Activated CD4-positive, alpha-beta T cell treated with anti-CD3 and anti-CD28 coated beads for 36 hours (primary cell): ENCODE measurements at places on chromosomes 6 and 20. TPM values are rescaled to one million over a fixed set of nuclear protein-coding genes. Genes with fewer than 3 reads are reported as not detected.

Gene OSER1
- total RNA-seq = 22.5 TPM

Gene KCNB1
- not detected for total RNA-seq

- no peak overlapping the region for H3K4me3 ChIP-seq
- no peaks in the 10 kb centered on the region for H3K27me3 ChIP-seq
- DNase-seq = peak; percentile 36
These were observed 508.0 kb downstream of the TBC1D32 start for GRCh38 chr6:120826253-120826652.

DNA sequence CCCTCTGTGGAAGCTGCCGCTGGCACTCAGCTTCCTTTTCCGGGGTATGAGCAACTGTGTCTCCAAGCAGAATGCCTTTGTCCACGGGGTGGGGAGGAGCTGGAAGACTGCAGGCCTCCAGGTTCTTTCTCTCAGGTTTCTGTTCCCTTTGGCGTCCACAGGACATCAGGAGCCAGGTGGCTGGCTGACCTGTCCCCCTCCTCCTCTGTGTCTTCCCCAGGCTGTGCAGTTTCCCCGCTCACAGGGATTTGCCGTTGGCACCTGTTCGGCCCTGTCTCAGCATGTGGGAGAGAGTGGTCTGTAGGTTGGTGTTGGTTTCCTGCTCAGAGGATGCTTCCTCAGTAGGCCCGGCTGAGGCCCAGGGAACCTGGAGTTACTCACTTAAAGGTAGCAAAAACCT is 43.5 kb downstream of the CDS2 start:
- peaks cover 60% of the 10 kb centered on the region for H3K4me1 ChIP-seq
- H3K27me3 ChIP-seq = no peaks in the 10 kb centered on the region
- no peak overlapping the region for H3K27ac ChIP-seq
- H3K36me3 ChIP-seq = peaks cover 4% of the 10 kb centered on the region

GRCh38 chr6:11684901-11685480 is 93.6 kb downstream of the ADTRP start:
- H3K36me3 ChIP-seq = no peaks in the 10 kb centered on the region
- H3K27ac ChIP-seq = no peak overlapping the region
- no peak overlapping the region for H3K4me3 ChIP-seq
- peaks cover 5% of the 10 kb centered on the region for H3K4me1 ChIP-seq

DNA sequence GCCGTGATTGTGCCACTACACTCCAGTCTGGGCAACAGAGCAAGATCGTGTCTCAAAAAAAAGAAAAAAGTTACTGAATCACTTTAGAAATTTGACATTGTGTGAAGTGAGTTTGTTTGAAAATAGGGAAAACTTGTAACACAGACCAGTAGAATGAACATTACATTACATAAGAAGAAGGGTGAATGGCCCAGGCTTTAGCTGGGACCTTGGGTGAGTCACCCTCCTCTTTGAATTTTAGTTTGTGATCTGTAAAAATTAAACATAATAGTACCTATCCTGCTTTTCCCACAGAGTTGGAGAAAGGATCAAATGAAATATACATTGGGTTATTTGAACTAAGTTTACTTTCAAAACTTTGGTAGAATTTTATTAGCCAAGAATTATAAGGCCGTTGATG is 56.3 kb downstream of the KCNS1 start:
- H3K27ac ChIP-seq = no peak overlapping the region
- H3K4me1 ChIP-seq = peaks cover 76% of the 10 kb centered on the region
- H3K36me3 ChIP-seq = peaks cover 56% of the 10 kb centered on the region
- no peak for DNase-seq
